CD4-positive, alpha-beta T cell treated with Interleukin-17A for 1 hour (primary cell): ENCODE measurements at places on chromosomes 7 and 10.

GRCh38 chr10:78292982-78293865 lies 259.6 kb downstream of the RPS24 start:
- DNase-seq = no peak

DNA sequence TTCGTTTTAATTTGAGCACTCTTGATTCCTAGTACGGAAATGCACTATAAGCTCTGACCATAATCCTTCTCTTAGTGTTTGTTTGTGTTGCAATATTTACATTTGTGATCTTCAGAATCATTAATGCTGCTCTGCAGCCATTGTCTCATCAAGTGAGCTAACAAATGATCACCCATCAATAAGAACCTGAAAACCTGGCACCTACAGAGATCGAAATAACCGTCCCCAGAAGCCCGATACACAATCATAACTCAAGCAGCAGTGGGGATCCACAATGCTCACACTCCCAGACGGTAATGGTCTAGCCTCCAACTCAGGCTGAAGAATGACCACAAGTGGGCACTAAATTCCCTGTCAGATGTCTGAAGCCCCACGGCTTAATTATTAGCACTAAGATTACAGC lies 156.0 kb upstream of the NFE2L3 start:
- DNase-seq = no peak

- DNase-seq = no peak
Observed at GRCh38 chr10:1179346-1180070, 123.3 kb downstream of the WDR37 start.

DNA sequence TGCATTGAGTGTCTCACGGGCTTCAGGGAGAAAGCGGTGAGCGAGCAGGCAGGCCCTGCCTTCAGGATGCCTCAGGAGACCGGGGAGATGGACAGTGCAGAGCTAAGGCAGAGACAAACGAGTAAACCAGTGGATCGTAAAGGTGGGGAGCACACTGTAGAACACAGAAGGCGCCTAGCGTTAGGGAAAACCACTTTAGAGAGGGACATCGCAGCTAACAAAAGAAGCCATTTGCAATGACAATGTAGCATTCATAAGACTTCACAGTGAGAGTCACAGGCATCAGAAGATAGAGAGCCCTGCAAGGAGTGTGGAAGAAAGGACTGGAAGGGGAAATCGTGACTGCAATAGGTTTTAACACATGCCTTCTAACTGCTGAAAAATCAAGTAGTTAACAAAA lies 54.9 kb upstream of the TMEM273 start:
- no peak for DNase-seq

DNA sequence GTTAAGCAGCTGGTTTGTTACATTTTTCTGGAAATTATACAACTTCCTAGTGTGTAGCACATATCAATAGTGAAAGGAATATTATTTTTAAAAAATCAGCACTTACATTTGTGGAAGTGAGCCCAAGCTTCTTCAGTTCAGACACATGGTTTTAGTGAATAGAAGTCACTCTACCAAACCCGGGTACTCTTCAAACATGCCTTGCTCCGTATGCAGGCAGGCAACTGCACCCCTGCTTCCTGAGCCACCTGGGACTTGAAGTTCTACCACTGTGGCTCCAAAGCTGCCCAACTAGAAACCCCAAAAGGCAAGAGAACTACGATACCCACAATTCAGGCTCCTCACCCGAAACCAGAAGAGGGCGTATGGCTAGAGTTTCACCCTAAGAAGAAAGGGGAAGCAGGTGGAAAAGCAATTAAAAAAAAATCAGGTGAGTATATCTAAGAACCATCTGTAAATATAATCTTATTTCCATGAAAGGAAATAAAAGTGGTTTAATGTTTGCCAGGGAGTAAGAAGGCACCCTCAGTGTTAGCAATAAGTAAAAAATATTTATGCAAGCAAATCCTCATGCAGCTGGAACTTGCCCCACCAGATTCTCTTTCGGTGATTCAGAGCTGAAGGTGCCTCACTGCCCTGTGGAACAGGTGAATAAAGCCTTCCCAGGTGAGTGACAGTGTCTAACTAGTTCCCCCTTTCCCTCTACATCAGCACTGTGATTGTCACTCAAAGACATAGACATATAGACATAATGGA lies at the start of gene MACC1:
Gene MACC1 (minus strand): TSS at position 192 of the 756 bp plus-strand sequence. CDS start 55,522 bp downstream, outside the sequence.
- peak; percentile 37 for DNase-seq

DNA sequence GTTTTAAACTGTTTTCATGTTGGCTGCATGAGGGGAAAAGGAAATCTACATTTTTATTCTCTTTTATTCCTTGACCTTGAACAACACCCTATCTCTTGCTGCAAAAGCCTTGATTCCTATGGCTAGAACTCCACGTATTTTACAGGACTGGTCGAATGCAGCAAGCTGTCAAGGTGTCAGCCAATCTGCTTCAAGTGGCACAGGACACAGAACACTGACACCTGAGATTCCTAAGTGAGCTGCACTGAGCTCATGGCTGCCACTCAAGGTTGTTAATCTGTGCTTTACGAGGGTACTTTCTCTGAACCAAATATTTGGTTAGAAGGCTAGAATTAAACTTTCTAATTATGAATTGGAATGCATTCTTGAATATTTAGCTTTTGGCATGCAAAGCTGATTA lies 349.7 kb upstream of the COBL start:
- no peak for DNase-seq

GRCh38 chr10:43374194-43374593 lies 2.8 kb downstream of the FXYD4 start:
- no peak for DNase-seq

DNA sequence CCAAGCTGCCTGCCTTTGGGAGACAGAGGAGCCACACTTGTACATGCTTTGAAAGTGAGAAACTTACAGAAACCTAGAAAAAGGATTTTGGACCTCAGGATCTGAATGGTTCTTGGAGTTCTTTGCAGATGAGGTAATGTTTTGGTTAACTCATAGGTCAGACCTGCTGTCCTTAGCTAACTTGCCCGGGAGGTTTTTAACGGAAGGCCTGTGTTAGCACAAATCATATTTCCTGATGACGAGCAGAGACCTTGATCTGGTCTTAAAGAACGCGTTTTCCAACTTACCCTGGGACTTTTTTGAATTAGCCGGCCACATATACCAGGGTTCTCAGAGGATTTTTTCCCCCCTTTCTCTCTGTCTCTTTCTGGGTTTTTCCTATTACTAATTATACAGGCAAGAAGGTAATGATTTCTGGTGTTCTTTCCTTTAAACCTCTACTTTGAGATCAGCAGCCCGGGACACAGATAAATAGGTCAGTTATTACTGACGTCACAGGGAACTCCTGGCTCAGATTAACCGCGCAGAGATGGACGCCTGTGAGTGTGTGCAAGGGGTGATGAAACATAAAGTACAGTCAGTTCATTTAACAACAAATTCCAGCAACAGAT lies 101.7 kb upstream of the KLF6 start:
- DNase-seq = peak; percentile 54

DNA sequence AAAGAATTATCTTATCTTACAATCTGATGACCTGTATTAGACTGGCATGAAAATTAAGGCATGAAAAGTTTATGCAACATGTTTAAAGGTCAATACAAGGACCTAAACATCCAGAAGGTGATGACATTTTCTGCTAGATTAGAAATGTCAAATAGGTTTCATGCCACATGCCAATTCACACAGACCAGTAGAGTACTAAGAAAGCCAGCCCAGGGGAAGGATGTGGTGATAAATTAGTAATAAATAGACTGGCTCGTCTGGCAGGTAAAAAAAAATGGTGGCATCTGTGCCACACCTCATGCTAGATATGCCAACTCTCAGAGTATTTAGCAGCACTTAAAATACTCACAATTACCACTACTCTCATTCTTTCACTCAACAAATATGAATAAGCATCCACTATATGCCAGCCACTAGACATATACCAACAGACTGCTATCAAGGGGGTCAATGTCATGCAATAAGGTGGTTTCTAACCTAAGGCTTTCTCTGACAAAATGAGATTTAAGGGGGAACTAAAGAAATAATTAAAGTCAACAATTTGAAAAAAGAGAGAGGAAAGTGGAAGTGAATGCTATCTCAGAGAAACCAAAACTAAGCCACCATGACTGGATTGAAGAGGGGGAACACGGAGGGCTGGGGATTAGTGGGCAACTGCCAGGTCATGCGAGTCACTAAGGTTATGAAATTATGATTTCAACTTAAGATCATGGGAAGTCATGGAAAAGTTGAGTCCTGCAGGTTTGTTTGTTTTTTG lies 83.5 kb downstream of the SGMS1 start:
- DNase-seq = peak; percentile 19

DNA sequence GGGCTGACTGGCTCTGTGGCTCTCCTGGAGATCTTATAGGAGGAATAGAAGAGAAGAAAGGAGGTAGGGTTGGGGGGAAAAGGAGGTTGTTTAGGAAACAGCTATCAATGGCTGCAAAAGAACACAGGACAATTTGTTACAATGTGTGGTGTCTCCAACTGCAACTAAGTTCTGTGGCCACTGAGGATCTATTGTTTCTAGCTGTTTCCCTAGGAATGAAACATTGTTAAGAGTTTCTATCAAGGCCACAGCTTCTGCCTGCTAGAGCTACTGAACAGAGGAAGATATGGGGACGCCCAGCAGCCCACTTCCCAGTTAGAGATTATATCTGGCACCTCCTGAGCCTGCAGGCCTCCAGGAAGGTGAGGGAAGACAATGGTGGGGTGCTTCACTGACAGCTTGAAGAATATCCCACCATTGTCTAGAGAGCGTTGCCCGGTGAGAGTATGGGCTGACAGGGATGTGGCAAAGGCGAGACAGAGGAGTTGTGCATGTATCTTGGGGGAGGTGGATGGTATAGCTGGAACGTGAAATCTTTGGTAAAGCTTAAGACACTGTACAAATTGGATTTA lies 4.0 kb downstream of the SCD start:
- no peak for DNase-seq

GRCh38 chr7:44220358-44221112 lies 19.8 kb downstream of the YKT6 start:
- DNase-seq = no peak

GRCh38 chr7:33928986-33929385 lies 23.6 kb downstream of the BMPER start:
- no peak for DNase-seq

DNA sequence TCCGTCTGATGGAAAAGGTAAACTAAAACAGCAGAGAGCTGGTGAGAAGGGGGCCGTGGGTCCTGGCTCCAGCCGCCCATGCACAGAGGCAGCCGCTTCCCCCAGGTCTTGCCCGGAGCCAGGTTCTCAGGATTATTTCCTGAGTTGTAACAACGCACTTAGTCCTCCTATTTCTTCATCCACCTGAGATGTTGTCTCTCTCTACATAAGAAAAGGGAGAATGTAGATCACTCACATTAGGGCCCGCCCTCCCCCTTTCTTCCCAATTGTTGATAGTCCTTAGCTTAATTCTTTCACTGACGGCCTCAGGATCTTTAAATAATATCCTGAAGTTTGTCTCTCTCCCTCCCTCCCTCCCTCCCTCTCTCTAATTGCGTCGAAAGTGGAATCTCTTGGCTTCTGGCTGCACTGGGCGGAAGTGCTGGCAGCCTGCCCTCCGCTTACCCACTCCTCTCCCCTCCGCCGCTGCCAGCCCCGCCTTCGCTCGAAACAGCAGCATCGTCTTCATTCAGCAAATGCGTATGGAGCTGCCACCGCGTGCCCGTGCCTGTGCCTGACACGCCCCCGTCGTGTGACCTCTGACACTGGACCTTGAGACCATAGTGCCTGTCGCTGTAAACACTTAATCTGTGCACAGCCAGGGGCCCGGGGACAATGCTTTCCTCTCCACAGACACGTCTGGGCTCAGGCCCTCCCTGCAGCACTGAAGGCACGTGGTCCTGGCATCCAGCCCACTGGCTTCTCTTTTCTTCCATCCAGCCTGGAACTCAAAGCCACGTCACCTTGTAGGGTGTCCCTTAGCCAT lies 174.5 kb upstream of the PPP2R2D start:
- DNase-seq = no peak

DNA sequence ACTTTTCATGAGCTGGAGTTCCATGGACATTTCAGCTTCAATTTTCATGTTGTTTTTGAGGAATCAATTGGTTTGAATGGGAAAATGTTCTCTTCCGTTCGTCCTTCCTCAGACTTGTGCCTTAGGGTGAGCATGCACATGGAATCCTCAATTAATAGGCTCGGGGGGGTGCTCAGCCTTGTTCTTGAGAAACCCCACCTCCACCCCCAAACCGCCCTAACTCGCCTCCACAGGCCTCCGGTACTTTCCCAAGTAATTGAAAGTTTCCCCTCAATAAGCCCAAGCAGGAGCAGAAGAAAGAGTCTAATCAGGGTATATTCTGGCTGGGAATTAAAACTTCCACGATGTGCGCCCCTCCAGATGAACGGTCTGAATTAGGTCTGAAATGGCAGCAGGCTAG lies 945.2 kb downstream of the GRID1 start:
- no peak for DNase-seq

- no peak for DNase-seq
Observed at GRCh38 chr7:46741938-46742540, 821.0 kb upstream of the IGFBP3 start.

- no peak for DNase-seq
Observed at GRCh38 chr7:79302293-79302692, 151.2 kb downstream of the MAGI2 start.

GRCh38 chr7:41693150-41693997 lies 9.5 kb downstream of the INHBA start:
- DNase-seq = no peak

- DNase-seq = no peak
Observed at GRCh38 chr7:131225619-131226513, 101.8 kb upstream of the MKLN1 start.

DNA sequence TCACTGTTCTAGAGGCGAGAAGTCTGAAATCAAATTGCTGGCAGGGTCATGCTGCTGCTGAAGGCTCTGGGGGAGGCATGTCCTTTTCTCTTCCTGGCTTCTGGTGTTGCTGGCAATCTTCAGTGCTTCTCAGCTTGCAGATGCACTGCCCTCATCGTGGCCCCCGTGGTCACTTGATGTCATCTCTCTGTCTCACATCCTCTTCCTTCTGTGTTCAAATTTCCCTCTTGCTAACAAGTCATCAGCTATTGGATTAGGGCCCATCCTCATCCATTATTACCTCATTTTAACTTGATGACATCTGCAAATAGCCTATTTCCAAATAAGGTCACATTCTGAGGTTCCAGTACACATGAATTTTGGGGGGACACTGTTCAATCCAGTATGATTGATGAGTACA lies 36.6 kb upstream of the SRGN start:
- peak; percentile 31 for DNase-seq

GRCh38 chr10:124874-125273 lies 10.4 kb upstream of the ZMYND11 start:
- DNase-seq = no peak

DNA sequence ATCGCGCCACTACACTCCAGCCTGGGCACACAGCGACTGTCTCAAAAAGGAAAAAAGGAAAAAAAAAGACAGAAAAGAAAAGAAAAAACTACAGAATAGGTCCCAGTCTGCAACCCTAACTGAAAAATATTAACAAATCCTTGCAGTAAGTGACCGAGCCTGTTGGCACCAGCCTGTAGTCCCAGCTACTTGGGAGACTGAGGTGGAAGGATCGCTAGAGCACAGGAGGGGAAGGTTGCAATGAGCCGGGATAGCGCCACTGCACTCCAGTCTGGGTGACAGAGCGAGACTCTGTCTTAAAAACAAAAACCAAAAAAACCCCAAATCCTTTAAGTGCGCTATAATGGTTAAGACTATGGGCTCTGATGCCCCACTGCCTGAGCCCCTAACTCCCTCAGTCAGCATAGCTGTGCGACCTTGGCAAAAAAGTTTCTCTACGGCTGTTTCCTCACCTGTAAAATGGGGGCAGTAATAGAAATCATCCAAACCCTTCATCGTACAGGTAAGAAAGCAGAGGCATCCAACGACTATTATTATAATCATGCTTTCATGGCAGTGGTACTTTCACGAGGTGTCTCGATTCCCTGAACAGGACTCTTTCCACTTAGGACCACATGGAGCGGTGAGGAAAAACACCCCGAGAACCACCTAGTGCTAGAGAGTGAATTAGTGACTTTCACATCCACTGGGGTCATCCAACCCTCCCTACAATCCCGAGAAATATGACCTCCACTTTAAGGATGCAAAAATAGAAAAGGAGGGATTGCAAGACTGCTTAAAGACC lies 755 bp downstream of the TOMM7 start:
- peak; percentile 15 for DNase-seq
